ENCODE measurements at places on chromosomes 4 and X.

DNA sequence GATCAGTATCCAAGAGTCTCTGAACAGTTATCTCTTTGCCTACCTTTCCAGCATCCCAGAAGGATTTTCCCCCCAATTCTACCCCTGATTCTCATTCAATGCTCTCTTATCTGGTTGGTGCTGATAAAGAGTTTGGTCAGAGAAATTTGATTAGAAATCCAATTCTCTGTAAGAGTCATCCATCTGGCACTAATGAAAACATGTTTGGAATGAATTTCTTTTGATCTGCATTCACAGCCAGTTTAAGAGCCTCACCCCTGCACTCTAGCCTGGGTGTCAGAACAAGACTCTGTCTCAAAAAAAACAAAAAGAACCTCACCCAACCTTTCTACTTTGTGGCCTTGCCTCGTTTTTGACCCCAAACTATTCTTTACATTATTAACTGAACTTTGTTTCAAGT lies 122.1 kb downstream of the MANBA start:
- DNase-seq = no peak

GRCh38 chr4:80142394-80143306 lies 54.7 kb upstream of the PRDM8 start:
- DNase-seq = no peak

DNA sequence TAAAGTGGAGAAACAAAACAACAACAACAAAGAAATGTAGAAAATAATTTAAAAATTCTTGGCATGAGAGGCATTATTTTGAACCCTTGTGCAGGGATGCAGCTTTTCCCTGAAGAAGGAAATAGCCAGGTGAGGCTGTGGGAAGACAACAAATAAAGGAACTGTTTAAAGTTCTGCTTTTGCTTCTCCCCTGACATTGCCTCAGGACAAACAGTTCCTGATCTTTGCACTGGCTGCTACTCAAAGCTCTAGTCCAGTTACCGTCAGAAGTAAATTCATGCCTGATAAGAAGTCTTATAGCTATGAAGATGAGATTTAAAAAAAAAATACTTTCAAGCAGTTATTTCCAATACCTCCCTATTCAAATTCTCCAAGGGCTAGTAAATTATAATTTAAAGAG lies 233.8 kb downstream of the IL15 start:
- no peak for DNase-seq

GRCh38 chr4:153541456-153542096 lies 75.4 kb downstream of the TMEM131L start:
- DNase-seq = no peak

- no peak for DNase-seq
Observed at GRCh38 chr4:105548483-105548882, 3.9 kb upstream of the ARHGEF38 start.

DNA sequence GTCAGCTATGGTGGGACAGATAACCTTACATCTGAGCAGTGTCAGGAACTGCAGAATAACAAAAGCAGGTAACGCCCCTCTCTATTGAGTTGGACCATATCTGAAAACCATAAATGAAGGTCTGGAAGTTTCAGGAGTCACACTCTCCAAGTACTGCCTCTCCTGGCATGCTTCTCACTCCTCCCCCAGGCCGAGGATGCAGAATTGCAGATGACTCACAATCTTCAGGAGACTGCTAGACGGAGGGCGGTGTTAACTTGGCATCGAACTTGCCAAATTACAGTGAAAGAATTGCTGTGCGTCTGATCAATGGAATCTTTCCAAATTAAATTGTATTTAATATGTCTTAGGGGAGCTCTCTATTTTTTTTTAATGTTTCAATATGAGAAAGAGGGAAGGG lies 67.1 kb upstream of the TRIM2 start:
- DNase-seq = no peak

GRCh38 chrX:107729558-107730297 lies 45.9 kb downstream of the TSC22D3 start:
- no peak for DNase-seq

DNA sequence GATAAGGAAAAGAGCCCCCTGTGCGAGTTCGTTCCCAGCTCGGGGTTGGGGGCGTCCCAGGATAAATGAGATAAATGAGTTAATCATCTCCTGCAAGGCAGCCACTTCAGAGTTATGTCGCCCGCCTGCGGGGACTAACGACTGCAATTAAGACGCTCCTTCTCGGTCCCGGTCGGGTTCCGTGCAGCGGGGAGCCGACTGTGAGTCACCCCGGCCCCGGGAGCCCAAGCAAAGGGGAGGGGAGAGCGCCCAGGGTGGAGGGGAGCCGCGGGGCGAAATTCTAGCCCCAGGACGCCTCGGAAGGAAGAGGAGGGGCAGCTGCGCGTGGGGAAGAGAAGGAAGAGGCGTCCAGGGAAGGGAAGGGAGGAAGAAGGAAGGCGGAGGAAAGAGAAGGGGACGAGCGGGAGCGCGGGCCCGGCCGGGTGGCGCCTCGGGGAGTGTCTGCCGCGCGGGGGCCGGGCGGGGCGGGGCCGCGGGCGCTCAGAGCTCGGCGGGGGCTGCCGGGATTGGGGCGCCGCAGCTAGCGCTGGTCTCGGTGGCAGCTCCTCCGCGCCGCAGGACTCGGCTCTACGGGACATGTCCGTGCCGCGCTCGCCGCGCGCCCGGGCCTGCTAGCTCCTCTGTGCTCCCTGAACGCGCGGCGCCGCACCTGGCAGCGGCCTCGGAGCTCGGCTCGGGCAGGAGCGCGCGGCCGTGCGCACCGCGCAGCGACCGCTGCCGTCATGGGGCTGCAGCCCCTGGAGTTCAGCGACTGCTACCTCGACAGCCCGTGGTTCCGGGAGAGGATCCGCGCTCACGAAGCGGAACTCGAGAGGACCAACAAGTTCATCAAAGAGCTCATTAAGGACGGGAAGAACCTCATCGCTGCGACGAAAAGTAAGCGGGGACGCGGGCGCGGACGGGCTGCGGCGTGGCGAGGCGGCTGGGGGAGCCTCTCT lies at the start of gene ARHGAP10:
Gene ARHGAP10 (plus strand): TSS at position 509 of the 938 bp plus-strand sequence. CDS start 214 bp downstream, at position 723.
- DNase-seq = peak; percentile 55

- DNase-seq = no peak
Observed at GRCh38 chr4:14906805-14907204, 95.5 kb upstream of the CPEB2 start.

DNA sequence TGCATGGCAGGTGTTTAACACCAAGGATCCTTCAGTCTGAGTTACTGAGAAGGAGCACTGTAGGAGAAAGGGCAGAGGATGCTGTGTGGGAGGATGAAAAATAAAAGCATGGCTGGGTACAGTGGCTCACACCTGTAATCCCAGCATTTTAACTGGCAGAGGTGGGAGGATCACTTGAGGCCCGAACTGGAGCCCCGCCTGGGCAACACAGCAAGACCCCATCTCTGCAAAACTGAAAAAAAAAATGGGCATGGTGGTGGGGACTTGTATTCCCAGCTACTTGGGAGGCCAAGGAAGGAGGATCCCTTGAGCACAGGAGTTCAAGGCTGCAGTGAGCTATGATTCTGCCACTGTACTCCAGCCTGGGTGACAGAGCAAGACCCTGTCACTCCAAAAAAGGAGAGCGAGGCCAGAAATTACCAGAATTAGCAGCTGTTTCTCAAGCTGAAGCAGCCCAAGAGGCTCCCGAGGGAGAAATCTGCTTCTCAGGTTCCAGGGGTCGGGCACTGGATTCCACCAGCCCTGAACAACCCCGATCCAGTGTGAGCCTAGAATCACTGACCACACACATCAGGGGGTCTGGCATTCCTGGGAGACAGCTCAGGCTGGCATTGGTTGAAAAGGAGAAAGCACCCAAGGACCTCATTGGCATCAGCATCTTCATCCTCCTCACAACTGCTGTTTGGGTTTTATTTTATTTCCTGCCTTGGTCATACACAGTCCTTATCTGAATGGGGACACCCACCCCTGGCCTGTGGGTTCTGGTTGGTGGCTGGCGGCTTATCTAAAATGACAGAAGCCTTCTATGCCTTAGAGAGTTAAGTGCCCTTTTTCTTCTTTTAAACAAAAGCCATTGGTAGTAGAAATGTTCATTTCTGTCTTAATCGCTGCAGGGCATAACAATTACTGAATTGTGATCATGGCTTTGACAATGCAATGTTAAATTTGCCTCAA lies 66.3 kb upstream of the TRIM2 start:
- no peak for DNase-seq

DNA sequence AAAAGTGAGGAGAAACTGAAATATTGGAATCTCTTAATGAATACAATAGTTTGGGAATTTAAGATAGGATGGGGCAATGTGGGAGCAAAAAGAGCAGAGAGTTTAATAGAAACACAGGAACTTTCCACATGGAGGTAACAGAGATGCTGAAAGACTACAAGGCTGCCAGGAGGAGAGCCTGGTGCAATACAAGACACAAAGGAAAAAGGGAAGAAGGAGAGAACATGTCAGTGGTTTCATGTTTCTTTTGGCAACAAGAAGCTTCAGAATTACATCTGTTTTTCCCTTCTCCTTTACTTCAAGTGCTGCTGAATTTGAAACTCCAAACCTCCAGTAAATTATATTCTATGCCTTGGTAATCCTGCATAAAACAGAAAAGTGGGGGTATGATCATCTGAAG lies 474.3 kb downstream of the FAT4 start:
- DNase-seq = no peak

DNA sequence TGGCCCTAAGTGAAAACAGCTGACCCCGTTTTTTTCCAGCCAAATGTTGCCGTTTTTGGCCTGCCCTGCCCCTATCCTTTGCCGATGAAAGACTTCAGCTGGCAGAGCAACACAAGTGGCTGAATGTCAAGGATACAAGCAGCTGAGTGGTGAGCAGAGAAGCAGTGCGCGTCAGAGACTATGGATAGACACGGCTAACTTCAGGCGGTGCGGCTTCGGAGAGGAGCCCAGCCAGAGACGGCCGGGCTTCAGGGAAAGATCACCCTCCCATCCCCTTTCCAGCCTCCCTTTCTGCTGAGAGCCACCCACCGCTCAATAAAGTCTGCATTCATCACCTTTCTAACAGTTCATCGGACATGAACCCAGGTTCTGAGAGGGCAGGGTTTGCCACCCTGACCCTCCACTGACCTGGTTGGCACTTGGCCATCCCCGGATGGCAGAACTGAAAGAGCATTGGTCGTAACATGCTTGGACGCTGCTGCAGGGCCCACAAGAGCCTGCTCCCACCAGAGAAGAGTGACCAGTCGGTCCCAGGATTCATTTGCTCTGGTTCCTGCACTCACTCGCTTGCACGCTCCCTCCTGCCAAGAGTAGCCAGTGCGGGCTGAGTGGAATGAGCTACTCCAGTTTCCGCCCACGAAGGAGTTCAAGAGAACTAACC lies 125.8 kb downstream of the PPEF1 start:
- DNase-seq = no peak

- no peak for DNase-seq
Observed at GRCh38 chrX:22383988-22384387, 111.3 kb downstream of the CBLL2 start.

- DNase-seq = no peak
Observed at GRCh38 chr4:24070117-24070516, 180.3 kb upstream of the PPARGC1A start.

DNA sequence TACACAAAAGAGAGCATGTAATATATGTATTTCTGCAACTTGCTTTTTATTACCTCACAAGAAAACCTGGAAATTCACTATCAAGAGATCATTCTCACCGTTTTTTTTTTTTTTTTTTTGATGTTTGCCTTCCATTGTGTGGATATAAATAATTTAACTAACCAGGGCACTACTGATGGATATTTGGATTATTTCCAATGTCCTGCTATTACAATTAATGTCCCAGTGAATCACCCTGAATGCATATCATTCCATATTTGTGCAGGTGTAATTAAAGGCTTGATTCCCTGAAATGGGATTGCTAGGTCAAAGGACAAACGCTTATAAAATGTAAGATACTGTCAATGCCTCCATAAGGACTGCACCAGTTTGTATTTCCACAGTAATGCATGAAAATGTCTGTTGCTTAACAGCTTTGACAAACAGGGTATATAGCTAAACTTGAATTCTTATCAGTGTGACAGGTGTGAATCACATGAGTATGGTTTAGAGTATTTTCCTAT lies 87.8 kb downstream of the NCAPG start:
- no peak for DNase-seq

- no peak for DNase-seq
Observed at GRCh38 chr4:168856312-168856711, 153.7 kb downstream of the CBR4 start.

- DNase-seq = no peak
Observed at GRCh38 chr4:111360906-111361305, 738.0 kb upstream of the PITX2 start.

- DNase-seq = no peak
Observed at GRCh38 chrX:13990126-13990800, 39.4 kb downstream of the GEMIN8 start.

- DNase-seq = no peak
Observed at GRCh38 chr4:13910556-13910955, 283.0 kb upstream of the BOD1L1 start.

- no peak for DNase-seq
Observed at GRCh38 chr4:947491-947971, 15.3 kb downstream of the TMEM175 start.
